ENCODE measurements at places on chromosomes 16 and 17.

DNA sequence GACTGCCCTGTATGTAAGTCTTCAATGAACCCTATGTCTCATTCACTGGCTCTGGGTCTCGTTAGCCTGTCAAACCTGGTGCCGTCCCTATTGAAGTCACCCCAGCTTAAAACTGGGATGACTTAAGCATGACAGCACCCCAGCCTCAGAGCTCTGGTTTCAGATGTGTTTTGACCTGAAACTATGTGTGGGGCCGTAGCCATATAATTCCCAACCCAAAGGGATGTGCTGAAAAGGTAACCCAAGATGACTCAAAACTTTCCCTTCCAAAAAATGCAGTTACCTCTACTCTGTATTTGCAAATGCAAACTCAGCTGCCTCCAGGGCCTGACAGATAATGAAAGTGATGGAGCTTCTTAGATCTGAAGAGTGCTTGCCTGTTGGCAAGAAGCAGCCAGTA is 478.3 kb upstream of the ERCC4 start:
- DNase-seq, result no peak

- DNase-seq, result no peak
Observed at GRCh38 chr16:48054881-48055601, 100.8 kb downstream of the ABCC12 start.

GRCh38 chr16:46857368-46857945 is 26.5 kb upstream of the C16orf87 start:
- peak; percentile 60 for DNase-seq

DNA sequence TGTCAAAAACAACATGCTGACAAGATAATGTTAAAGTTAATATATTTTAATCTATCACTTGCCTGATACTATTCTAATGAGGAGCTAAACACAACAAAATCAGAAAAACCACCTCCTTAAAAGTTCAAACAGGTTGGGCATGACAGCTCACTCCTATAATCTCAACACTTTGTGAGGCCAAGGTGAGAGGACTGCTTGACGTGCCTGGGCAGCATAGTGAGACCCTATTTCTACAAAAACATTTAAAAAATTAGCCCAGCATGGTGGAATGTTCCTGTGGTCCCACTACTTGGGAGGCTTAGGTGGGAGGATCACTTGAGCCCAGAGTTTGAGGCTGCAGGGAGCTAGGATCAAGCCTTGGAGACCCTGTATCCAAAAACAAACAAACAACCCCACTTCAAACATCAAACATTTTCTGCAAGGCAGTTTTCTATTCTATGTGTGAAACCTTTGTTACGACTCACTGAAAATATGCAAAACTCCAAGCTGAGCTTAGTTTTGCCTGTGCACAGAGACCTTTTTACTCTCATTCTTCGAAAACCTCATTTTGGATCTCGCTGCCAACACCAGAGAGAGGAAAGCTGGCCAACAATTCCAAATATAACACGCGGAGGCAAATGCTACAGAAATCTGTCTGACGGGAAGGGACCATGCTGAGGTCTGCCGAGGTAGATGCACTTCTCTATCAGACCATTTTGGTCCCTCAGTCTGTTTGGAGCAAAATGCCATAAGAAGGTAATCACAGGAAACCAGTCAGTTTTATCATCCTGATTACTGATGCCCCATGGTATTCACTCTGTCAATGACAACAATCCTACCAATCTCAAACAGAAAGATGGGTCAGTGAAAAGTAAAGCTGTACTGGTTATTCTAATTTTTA is 6.2 kb downstream of the PHF12 start:
- no peak for DNase-seq

- DNase-seq, result no peak
Observed at GRCh38 chr16:11076259-11077018, 132.1 kb downstream of the CLEC16A start.

- no peak for DNase-seq
Observed at GRCh38 chr17:69870751-69871199, 204.2 kb upstream of the KCNJ16 start.

GRCh38 chr16:12391956-12392355 is 411.7 kb downstream of the CPPED1 start:
- DNase-seq, result no peak

DNA sequence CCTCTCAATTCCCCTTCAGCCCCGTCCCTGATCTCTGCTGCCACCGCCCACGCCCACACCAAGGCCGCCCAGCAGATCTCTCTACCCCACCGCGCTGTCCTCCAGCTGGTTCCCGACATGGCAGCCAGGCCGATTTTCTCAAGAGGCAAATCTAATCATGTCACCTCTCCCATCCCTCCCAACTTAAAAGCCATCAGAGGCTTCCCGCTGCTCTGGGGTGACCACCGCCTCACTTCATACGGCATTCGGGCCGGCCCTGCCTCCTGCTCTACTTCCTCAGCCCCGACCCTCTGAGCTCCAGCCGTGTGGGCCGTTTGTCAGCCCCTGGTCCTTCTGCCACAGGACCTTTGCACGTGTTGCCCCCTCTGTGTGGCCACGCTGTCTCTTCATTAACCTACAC is 63.2 kb downstream of the RPH3AL start:
- DNase-seq, result no peak

DNA sequence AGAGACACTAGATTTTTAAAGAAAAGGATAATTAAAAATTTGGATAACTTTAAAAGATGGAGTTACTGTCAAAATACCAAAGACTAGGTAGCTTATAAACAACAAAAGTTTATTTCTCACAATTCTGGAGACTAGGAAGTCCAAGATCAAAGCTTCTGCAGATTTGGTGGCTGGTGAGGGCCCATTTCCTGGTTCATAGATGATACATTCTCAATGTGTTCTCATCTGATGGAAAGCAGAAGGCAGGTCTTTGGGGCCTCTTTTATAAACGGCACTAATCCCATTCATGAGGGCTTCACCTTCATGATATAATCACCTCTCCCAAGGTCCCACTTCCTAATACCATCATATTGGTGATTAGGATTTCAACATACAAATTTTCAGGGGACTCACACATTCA is 33.7 kb downstream of the NLK start:
- DNase-seq, result no peak

DNA sequence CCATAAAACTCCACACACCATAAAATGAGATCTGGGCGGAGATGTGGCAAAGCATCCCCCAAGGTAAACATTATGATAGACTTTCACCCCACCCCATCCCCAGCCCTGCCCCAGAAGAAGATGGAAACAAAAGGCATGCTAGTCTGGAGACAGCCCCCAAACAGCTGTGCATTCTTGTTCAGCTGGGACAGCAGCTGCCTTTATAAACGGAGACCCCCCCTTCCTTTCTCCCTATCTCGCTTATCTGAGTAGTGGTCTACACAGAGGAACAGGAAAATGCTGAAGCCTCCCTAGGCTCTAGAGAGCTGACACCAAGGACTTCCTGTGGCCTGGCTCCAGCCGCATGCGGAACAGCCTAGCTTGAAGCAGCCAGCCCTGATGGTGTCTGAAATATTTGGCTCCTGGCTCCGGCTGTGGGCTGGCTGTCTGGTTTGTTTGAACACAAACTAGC is 190.3 kb upstream of the ANKFN1 start:
- no peak for DNase-seq

GRCh38 chr16:819336-820043 is 19.0 kb upstream of the GNG13 start:
- DNase-seq, result no peak

- no peak for DNase-seq
Observed at GRCh38 chr17:6279659-6280058, 155.3 kb downstream of the AIPL1 start.

- no peak for DNase-seq
Observed at GRCh38 chr17:60508384-60508980, 17.6 kb downstream of the APPBP2 start.

- DNase-seq, result no peak
Observed at GRCh38 chr16:50247123-50247905, 19.0 kb upstream of the ADCY7 start.

GRCh38 chr16:12184419-12184917 is 207.9 kb downstream of the SNX29 start:
- no peak for DNase-seq

DNA sequence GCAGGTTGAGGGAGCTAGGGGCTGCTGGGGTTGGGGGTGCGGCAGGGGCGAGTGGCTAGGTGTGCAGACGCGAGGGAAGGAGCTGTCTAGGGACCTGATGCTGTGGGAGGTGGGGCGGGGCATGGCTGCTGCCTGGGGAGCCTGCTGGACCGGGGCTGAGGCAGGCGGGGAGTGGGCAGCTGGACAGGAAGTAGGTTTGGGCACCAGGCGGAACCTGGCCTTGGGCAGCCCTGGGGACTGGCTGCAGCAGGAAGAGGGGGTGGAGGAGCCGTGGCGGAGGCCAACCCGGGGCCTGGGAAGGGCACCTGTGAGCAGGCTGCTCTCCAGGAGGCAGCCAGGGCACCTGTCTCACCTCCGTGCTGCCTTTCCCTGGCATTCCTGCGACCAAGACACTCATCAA is 5.9 kb upstream of the DNASE1L2 start:
- DNase-seq, result no peak

DNA sequence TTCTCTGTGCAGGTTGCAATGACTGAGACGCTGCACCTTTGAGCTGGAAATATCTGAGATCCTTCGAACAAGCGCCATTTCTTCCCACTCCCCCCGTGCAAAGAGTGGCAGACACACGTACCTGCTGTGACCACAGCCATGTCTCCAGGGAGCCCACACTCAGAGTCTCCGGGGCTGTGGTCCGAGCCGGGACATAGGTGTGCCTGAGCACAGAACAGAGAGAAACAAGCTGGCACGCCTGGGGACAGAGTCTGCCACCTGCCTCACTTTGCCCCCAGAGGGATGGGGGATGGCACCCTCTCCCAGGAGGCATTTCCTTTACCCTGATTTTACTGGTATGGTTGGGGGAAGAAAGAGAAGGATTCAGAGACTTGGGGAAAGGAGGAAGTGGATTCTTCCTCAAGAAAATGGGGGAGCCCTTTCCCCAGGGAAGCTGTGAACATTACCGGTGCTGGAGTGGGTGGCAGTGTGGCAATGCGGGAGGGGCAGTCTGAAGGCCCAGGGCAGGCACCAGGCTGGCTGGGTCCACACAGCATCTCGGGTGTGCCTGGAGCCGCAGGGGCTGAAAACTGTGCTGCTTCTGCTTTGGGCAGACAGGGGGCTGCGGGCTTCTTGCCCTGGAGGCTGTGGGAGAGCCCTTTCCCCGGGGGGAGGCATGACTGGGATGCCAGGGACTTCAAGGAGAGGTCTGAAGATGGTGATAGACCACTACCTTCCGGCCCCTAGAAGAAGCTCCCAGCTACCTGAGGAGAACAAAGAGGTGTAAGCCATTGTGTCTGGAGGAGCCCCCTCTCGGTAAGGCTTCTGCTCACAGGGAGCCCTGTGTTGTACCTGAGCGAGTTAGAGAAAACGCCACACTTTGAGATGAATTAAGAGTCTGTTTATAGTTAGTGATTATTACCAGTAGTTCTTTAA is 6.6 kb upstream of the PIK3R6 start:
- DNase-seq, result no peak

DNA sequence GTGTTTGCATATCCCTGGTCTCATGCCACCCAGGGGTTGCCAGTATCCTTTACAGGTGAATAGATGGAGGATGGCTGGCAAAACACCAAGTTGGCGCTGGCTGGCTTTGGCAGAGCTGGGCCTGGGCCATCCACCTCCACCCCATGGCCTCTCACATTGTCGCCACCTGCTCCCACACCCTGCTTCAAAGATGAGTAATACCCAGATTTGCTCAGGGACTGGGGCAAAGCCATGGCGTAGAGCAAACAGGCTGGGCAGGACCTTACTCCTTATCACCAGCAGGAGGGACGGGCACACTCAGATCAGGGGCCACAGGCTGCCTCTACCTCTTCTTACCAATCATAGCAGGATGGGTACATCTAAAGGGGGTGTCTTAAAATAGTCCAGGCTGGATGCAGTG is 24.3 kb downstream of the PLA2G10 start:
- DNase-seq, result no peak

DNA sequence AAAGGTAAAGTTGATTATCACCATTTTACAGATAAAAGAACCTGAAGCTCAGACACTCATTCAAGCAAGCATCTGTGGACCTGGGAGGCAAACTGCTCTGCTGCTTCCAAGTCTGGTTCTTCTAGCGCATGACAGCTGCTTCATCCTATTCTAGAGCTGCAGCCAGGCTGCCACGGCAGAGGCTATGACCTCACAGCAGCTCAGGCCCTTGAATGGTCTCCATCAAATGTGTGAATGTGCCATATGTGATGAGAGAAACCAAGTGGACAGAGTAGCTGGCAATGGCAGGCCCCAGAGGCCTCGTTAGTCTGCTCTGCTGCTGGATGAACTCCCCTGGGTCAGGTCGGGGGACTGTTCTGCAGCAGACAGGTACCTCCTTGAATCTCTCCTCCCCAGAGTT is 30.7 kb upstream of the FOXJ1 start:
- DNase-seq, result no peak

DNA sequence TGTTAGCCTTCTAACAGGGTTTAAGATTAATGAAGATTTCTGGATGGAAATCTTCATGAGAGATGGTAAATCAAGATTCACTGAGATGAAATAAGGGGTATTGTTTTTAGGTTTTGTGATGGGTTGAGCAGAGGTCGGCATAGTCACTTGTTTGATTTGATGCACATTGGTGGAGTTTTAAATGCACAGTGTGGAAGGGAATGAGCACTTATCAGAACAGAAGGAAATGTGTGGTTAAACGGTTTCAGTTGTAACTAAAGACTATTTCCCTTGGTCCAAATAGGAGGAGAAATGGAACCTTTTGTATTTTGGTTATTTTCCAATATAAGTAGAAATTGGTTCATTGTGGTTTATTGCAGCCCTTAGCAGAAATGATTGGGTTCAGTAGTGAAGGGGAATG is 34.1 kb downstream of the CBFB start:
- DNase-seq, result no peak

- no peak for DNase-seq
Observed at GRCh38 chr17:4248504-4249277, 15.1 kb downstream of the ANKFY1 start.

DNA sequence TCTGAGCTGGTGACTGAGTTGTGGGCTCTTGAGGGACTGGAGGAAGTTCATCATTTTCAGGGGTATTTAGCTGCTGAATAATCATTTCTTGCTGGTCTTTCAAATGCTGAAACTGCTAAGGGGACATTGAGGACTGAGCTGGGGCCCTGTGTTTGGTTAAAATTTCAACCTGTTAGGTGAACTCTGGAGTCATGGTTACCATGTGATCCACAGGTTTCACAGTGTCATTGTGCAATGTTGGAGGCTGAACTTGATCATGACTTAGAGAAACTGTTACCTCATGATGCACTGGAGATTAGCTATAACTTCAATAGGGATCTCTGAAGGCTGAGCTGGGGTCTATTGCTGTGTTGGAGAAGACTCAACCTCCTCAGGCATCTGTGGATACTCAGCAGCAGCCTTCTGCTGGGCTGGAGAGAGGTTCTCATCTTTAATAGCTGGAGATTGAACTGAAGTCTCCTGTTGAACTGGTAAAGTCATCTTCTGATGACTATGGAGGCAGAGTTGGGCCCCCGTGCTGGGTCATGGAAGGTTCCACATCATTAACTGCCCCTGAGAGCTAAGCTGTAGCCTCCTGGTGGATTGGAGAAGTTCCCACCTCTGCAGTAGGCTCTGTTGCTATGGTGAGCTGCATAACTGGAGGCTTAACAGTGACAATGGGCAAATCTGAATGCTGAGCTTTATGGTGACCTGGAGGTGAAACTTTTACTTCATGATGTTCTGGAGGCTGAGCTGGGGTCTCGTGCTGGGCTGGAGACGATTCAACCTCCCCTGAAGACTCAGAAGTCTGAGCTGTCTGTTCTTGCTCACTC is 15.2 kb downstream of the RDM1 start:
- DNase-seq, result no peak

All from NCI-H510A (cell line).